ENCODE measurements at places on chromosomes 3 and 15.

- DNase-seq, result peak; percentile 68
These were observed 42.5 kb downstream of the ZBTB38 start for GRCh38 chr3:141410846-141411245.

DNA sequence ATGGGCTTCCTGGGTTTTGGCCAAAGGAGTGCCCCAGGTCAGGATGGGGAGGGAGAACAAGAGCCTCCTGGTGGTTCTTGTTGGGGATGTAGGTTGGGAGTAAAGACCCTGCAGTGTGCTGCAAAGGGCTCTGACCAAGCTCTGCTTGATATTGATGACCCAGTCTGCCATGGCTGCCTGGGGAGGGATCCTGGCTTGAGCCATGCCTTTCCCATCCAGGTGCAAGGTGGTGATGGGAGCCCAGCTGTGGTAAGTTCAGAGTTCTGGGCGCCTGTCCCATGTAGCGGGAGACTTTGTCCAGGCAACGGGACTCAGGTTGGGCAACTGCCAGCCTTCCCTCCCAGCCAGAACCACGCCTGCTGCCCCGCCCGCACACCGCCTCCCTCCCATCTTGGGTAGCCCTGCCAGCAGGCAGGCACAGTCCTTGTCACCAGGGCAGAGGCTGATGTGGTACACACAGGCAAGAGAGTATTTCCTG lies 2.6 kb downstream of the GNAI2 start:
- DNase-seq, result no peak

DNA sequence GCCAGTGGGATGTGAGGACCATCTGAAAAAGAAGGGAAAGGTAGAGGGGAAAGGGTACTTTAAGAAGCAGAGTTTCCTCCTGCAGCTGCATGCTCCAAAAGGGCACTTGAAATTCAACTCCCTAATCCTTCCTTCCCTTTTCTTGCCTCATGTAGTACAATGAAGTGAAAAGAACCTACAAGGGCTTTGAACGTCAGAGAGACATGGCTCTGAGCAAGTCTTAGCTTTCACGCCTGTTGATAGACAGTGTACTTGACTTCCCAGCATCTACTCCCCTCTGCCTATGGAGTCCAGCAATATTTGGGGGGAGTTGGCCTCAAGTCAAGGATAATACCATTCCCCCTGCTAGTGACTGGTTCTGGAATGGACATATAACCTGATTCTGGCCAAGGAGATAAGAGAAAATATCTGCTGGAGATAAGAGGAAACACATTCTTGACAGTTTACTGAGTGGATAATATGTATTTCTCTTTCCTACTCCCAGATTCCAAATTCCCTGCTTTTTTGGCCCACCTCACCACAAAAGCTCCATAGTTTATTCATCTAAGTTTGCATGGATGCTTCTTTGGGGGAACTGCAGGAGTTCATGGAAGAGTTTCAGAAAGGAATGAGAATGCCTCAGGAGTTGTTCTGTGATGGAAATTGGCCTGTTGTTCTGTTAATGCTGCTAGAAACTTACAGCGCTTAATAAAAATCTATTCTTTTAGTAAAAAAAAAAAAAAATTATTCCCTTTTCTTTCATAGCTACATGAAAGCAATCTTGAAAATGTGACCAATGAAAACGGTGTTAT lies 193.0 kb upstream of the TPM1 start:
- no peak for DNase-seq

- DNase-seq, result no peak
These were observed 81.0 kb upstream of the LMCD1 start for GRCh38 chr3:8420612-8421011.

GRCh38 chr3:89360156-89360555 lies 252.7 kb downstream of the EPHA3 start:
- DNase-seq, result no peak

DNA sequence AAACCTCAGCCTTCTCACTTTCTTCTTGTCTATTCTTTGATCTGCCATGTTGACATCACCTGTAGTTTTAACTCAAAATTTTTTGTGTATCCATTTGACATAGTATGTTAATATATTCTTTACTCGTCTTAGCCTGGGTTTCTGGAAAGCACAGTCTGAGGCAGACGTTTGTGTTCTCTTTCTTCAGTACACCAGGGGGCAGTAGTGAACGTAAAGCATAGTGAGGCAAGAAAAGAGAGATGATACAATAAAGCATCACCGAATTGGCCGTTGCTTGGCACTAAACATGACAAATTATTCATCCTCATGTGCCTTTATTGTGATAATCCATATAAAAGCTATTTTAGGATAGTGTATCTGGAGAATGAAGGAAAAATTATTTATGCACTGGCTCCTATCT lies 141.0 kb upstream of the MYRIP start:
- DNase-seq, result peak; percentile 21

DNA sequence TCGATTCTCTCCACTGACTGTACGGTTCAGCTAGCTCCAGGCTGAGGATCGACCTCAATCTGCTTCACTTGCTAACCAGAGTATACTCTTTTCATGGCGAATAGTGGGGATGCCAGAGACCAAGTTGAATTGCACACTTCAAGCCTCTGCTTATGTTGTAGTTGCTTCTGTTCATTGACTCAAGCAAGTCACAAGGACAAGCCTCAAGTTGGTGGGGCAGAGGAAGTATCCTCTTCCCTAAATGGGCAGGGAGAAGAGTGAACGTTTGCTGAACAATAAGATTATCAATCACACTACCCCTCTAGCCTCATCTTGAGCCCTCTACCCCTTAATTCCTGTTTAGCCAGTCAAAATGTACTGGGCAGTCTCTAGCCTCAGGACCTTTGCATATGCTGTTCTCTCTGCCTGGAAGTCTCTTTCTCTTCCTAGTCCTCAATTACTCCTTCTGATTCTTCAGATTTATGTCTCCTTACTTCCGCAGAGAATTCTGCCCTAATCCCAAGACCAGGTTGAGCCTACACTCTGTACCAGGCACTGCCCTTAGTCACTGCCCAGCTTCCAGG lies 390.4 kb upstream of the PROK2 start:
- no peak for DNase-seq

GRCh38 chr3:187769771-187770170 lies 24.5 kb upstream of the BCL6 start:
- DNase-seq, result no peak

- no peak for DNase-seq
These were observed 99.3 kb downstream of the LPP start for GRCh38 chr3:188253123-188253793.

DNA sequence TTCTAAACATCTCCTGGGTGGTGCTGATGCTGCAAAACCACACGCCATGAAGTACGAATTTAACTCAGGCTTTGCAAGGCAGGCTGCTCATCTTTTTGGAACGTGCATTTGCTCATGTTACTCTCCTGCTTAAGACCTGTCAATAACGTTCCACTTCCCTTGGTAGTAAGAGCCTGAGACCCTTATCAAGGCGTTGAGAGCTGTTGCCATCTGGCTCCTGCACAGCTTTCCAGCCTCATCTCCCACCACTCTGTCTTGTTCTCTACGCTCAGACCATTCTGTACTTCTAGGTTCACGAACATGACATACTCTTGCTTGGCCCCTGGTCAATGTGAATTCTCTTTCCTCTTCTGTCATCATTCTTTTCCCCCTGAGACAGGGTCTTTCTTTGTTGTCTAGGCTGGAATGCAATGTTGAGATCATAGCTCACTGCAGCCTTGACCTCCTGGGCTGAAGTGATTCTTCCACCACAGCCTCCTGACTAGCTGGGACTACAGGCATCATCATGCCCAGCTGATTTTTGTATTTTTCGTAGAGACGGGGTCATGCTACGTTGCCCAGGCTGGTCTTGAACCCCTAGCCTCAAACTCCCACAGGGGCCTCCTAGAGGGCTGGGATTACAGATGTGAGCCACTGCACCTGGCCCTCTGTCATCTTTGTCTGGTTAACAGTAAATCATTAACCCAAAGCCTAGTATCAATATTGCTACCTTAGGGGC lies 202.8 kb downstream of the CADPS start:
- no peak for DNase-seq

GRCh38 chr3:39819899-39820298 lies 10.5 kb downstream of the MYRIP start:
- DNase-seq, result no peak

DNA sequence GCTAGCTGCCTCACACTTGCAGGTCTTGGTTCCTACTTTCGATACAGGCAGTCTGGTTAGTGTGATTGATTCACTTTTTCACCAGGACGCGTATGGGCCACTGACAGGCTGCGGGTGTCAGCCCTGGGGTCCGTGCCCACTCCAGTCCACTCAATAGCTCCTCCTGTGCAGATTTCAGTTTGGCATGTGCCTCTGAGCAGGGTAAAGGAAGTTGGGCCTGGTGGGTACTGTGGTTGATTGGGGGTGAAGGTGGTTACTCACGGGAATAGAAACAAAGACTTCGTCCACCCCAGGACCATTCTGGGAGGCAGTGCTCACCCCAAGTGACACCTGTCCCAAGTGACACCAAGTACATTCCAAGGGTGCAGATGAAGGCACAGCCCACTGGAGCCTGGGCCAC lies 62.3 kb downstream of the EPHB1 start:
- DNase-seq, result no peak

- no peak for DNase-seq
These were observed 8.8 kb upstream of the MED12L start for GRCh38 chr3:151076626-151077025.

DNA sequence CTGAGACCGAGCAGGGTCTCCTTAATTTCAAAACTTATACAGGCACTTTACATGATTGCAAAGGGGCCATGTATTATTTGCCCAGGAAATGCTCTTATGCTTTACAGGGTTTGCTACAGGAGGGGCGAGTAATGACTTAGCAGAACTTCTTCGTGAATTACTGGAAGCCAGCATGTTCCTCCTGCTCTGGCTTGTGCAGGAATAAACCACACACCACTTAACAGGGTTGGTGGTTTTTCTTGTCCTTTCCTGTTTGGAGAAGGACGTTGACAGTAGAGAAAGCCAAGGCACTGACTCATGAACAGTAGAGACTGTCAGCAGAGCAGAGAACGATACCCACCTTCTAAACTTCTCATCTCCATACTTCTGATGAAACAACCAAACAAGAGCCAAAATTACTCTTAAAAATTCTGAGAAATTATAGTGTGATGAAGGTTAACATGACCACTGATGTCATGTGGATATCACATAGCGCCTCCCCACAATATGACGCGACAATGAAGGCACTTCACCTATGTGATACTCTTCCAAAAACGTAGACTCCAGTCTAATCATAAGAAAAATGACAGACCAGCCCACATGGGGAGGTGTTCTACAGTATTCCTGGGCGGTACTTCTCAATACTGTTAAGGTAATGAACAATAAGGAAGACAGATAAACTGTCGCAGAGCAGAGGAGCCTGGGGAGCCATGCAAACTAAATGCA lies 24.7 kb upstream of the MCTP2 start:
- no peak for DNase-seq

DNA sequence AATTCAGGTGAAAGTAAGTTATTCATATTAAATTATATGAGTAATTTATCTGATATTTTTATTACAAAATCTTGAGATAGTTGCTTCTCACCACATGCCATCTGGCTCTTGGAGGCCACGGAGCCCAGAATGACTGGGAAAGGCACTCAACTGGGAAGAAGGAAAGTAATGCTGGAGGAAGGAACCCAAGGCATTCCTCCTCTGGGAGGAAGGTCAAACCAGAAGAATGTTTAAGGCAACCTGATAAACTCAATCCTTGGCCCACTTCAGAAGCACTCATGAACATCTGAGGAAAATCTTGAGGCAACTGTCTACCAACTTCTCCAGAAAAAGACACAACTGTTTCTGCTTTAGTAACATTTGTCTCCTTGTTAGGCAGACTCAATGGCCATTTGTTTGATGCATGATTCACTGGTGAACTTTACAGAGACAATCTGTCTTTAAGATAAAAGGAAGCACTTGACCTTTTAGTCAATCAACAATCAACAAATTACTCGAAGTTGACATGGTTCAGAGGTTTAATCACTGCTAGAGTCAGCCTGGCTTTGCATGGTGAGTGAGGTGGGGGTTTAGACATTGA lies 261.4 kb upstream of the MME start:
- no peak for DNase-seq

DNA sequence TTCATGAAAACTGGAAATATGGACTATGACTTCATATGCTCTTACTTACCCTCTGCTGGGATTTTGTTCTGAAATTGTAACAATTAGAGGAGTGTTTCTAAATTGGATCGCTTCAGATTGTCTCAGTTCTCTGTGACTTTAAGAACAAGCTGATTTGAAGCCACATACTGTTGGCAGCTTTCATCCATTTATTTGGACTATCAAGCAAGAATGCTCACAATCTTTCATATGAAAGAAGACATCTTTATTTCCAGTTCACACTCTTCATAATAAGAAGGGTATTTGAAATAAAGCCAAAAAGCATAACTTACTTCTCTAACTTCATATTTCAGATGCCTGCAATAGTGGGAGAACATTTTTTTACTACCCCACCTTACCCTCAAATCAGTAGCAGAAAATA lies 491.6 kb upstream of the TPRG1 start:
- no peak for DNase-seq

DNA sequence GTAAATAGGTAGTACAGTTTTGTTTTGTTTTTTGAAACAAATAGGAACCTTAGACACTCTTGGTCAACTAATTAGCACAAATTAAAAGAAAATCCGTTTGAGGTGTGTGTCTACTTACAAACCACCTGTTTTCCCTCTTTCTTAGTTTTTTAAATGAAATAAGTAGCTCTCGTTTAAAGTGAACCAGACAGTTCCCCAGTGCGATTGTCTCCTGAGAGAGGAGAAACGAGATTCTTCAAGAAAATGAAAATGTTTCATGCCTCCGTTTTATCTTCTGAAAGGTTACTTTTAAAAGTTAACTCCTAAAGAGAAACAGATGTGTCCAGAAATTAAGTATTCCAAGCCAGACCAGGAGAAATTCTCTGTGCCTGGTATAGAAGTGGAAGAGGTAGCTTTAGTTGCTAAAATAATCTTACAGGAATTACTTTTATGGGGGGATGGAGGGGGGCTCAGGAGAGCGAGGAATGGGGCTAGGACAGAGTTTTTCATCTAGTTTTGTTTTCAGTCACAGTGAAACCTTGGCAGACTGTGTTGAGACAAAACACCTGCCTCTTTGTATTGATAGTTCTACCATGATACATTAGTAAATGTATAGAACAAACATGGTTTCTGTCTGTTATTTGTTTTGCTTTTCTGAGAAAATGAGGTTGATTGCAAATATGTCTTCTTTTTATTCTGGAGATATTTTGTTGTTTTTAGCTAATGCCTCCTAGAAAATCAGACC lies 155.1 kb upstream of the CNTN4 start:
- no peak for DNase-seq

DNA sequence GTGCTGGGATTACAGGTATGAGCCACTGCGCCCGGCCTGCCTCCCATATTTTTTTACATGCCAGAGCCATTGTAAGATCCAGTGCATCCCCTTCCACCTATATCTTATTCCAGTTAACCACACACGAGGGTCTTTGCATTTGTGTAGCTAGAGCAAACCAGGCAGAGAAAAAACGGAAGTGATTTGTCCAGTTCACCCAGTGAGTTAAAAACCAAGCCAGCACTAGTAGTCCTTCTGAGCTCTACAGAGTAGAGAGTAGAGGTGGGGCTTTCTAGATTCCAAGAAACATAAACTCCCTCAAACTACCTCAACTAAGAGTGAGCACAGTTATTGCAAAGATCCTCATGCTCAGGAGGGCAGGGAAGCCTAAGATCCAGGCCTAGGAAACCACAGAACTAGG lies 34.7 kb downstream of the TMEM158 start:
- DNase-seq, result no peak

All from NCI-H1092 treated with DMSO at 0.1 percent for 48 hours (cell line).